ENCODE measurements at places on chromosomes 2 and 18.

- no peak for DNase-seq
Measured at GRCh38 chr2:12091201-12091806, 344.9 kb downstream of the LPIN1 start.

DNA sequence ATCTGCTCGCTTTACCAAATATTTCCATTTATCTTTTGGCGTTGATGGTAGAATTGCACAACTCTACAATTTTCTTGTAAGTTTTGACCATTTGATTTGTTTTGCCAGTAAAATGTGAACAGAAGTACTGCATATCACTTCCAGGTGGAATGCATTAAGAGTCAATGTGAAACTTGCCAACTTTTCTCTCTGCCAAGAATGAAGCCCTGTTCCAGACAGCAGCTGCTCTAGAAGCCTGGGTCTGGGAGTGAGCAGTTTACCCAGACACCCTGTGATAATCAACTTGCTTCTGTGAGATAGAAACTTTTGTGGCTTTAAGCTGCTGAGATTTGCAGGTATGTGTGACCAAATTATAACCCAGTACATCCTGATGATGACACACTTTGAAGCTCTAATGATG is 115.9 kb upstream of the SYT4 start:
- DNase-seq, result no peak

GRCh38 chr2:172172513-172173173 is 69.9 kb upstream of the DLX2 start:
- peak; percentile 51 for DNase-seq

GRCh38 chr2:240469239-240469636 is 33.8 kb downstream of the GPC1 start:
- no peak for DNase-seq

DNA sequence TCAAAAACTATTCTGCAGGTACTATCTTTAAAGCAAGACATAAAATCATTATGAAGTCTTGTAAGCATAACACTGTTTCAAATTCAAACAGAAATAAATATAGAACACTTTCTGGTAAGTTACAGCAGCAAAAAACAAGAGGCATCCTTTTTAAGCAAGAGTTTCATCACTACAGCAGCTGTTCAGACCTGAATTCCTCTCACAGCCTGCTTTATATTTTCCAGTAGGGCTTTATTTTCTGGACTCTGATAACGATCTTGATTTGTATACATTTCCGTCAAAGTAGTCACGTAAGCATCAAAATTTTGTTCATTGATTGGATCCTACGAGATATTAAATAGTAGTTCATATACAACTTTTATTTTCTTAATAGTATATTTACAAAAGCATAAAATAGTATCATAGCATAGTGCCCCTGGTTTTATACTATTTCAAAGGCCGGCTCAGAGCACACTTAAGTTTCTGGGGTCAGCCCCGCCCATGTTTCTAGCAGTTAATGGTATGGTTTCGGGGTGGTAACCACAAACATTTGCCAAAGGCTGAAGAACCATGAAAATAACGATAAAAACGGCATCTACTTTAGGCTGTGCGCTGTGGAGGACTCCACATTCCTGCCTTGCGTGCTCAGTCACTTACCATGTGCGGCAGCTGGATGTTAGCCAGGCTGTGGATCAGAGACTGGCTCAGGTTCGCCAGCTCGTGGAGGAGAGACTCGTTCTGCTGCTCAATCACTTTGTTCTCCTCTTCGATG is 47.5 kb upstream of the PXDN start:
- no peak for DNase-seq

DNA sequence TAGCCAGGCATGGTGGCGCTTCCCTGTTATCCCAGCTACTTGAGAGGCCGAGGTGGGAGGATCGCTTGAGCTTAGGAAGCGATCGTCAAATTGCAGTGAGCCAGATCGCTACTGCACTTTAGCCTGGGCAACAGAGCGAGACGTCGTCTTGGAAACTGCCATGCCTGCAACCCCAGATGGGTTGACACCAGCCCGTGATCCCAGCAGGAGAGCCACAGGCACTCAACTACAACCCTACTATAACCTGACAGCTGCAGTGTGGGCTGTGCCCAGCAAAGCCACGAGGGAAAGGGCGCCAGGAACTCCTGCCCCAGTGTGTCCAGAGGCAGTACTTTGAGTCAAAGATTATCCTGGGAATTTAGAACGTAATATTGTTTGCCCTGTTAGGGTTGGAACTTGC is 85.6 kb downstream of the SS18 start:
- no peak for DNase-seq

DNA sequence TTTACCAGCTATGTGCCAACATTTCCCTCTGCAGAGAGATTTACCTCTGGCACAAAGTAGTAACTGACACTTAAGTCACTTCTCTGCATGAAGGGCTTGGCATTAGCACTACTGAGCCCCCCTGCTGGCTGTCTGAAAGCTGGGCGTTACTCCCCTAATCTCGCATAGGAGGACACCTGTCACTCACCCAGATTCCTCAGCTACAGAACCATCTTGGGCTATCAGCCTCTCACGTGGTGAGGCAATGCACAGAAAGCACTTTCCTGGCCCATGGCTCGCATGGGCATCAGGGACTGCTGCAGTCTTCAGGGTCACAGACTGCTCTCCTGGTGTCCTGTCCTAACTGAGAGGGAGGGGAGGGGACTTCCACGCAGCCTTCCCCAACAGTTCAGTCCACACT is 12.0 kb downstream of the SERPINE2 start:
- DNase-seq, result no peak

GRCh38 chr2:13669607-13670006 is 952.9 kb downstream of the TRIB2 start:
- no peak for DNase-seq

DNA sequence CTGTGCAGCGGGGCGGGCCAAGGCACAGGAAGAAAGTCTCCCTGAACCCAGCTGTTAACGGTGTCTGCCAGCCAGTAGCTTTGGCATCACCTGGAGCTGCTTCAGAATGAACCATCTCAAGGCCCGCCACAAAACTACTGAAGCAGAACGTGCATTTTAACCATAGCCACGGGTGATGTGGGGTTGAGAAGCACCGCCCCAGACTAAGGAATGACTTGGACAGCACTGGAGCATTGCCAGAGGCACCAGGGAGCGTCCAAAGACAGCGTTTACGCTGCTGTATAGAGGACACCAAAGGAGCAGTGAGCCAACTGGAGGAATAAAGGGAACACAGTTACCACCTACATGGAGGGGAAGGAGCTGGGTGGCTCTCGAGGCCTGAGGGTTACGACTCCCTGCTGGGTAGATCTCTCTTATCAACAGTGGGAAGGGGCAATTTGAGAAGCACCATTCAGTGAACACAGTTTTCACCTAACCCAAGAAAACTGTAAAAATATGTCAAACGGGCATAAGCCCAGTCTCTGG is 28.4 kb upstream of the LONRF2 start:
- no peak for DNase-seq

- DNase-seq, result no peak
Measured at GRCh38 chr2:173193925-173194324, 118.3 kb downstream of the MAP3K20 start.

Measured in germinal center (tissue), 1 donor.